ENCODE measurements at places on chromosomes 16 and 17.
A peak's percentile ranks its signal among the peaks of the same experiment; 100 is the strongest.

DNA sequence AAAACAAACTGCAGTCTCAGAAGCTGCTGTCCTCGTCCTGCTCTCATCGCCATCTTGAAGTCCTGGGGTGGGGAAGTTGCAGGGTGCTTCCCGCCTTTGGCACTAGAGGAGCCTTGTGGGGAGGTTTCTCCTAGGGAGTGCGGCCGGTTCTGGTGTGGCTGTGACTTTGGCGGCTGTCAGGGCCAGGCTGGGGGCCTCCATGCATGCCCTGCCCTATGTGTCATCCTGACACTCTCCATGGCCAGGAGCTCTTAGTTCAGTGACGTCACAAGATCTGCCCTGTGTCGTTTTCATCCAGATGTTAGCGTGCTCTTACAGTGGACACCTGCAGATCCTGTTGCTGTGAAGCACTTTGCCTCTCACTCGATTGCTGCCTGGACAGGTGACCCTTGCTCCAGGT lies 49.6 kb downstream of the PLD6 start:
- DNase-seq, result no peak

DNA sequence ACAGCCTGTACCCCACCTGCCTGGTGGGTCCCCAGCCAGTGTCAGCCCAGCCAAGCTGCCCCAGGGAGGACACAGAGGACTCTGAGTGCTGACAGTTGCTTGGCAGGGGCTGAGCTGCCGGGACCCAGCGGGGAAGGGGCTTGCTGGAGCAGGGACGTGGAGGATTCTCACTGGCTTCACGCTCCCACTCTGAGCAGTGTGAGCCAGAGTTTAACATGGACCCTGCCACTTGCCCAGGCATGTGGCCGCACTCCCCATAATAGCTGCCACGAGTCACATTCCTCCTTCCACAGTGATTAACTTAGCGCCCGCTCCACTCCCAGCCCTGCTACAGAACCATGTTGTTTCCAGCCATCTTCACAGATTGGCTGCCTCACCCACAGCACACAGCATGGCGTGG lies 31.2 kb downstream of the SREBF1 start:
- DNase-seq, result no peak

DNA sequence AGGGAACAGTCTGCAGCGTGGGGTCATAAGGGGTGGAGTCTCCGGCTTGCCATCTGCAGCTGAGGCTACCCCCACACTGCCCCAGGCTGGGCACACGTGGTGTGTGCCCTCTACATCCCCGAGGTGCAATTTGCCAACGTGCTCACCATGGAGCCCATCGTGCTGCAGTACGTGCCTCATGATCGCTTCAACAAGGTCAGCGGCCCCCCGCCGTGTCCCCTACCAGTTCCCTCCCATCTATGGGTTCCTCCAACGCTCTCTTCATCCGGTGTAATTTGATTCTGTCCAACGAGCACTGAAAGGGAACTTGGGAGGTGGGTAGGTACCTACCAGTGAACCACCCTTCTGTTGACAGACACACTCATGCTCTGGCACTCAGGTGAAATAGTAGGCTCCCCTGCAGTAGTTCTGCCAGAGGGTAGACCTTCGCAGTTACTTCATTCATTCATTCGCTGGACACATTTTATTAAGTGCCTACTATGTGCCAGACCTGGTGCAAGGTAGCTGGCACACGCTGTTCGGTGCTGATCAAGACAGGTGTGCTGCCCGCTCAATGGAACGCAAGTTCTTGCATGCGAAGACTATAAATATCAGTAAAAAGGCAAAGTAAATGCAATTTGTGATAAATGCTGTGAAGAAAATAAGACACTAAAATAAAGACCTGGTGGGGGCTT lies 2.7 kb downstream of the MLLT6 start:
- DNase-seq, result no peak

DNA sequence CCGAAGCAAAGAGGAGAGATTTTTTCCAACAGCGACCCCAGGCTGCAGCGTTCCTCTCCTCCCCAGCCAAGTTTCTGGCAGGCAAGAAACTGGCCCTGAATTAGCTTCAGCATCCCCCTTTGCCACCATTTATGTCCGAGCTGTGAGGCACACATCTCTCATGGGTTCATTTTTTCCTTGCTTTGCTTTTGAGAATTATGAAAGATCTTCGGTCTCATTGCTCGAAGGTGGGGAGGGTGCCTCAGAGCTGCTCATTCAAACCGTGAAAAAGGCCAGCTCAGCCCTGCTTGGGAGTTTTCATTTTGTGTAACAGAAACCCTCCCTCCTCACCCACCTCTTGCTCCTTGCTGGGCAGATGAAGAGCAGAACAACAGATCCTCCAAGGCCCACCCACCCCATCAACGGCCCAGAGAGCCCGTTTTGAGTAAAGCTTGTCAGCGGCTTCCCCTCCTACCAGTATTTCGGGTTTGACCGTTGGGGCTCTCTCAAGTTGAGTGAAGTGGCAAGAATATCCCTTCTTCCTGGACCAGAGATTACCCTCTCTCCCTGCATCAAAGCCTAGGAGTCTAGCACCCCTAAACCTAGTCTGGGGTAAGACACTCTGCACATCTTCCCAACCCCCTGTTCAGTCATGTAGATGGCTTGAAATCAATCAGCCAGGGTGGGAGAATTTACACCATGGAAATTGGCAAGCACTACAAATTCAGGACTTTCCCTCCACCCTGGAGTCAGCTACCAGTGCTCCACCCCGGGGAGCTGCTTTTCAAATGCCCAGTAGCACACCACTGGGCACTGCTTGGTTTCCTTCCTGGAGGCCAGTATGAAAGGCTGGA lies 1.8 kb downstream of the CCR7 start:
- no peak for DNase-seq

- no peak for DNase-seq
Measured at GRCh38 chr16:85503679-85504231, 109.4 kb upstream of the GSE1 start.

DNA sequence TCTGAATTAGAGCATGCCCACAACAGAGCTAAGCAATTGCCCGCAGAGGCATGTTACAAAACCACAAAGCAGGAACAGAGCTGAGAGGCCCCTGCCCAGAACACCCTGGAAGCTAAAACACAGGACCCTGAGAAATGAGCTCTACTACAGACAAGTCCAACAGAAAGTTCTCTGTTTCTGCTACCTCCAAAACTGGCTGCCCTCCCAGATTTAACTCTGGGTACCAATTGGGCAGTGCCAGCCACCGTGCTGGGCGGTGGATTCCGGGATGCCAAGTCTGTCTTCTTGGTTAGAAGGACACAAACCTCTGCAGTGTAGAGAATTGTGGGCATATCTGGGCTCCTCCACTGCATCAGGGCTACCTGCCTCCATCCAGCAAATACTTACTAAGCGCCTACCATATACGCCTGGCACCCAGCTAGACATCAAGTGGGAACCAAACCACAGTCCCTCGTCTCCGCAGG lies 1.0 kb downstream of the CMTM4 start:
- DNase-seq, result no peak

- DNase-seq, result no peak
Measured at GRCh38 chr16:54385141-54385540, 98.6 kb upstream of the IRX3 start.

GRCh38 chr16:89004209-89004831 lies 27.3 kb upstream of the CBFA2T3 start:
- DNase-seq, result no peak

GRCh38 chr16:68128577-68129305 lies 43.6 kb downstream of the NFATC3 start:
- DNase-seq, result no peak

DNA sequence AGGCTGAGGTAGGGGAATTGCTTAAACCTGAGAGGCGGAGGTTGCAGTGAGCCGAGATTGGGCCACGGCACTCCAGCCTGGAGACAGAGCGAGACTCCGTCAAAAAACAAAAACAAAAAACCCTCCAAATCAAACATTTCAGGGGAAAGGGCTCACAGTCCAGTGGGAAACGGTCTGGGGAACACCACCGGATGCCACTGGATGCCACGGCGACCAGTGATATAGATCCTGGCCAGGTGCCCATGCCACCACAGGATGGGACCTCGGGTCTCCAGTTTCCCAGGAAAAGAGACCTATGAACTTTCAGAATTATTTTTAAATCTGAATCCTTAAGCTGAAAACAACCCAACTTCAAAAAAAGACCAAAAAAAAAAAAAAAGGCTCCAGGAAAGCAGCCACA lies 12.3 kb downstream of the CEP131 start:
- DNase-seq, result no peak

DNA sequence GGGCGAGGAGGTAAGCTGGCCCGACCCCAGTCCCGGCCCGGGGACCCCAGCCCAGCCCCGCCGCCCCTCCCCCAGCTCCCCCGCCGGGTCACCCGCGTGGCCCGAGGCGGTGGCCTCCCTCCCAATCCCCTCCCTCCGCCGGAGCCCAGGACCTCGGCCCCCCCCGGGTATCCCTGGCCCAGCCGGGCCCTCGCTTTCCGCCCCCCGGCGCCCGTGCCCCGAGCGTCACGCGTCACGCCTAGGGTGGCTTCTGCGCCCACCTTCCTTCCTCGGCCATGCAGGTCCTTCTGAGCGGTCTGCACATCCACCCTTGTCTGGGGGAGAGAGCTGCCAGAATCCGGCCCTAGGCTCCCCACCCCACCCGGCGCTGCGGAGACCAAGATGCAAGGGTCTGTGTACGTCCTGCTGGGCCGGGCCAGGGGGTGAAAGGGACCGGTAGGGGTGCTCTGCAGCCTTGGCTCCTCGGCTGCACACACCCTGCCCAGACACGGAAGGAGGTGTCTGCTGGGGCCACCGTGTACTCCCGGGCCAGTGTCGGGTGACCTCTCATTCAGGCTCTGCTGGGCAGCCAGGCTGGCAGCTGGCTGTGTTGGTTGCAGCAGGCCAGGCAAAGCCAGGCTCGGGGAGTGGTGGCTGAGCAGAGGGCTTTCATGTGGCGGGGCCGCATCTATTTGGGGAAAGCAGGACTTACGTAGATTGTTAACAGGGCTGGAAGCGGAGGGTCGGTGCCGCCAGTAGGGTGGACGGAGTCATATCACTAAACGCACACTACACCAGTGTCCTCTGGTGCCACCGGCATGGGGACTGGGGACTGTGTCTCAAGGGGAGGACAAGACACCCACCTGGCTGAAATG lies 754 bp downstream of the RAB11FIP4 start:
- DNase-seq, result no peak

GRCh38 chr17:58304750-58305486 lies 23.7 kb downstream of the TSPOAP1 start:
- no peak for DNase-seq

GRCh38 chr16:79980650-79981521 lies 380.3 kb upstream of the MAF start:
- no peak for DNase-seq

GRCh38 chr17:49699966-49700575 lies 7.7 kb downstream of the SLC35B1 start:
- DNase-seq, result no peak

DNA sequence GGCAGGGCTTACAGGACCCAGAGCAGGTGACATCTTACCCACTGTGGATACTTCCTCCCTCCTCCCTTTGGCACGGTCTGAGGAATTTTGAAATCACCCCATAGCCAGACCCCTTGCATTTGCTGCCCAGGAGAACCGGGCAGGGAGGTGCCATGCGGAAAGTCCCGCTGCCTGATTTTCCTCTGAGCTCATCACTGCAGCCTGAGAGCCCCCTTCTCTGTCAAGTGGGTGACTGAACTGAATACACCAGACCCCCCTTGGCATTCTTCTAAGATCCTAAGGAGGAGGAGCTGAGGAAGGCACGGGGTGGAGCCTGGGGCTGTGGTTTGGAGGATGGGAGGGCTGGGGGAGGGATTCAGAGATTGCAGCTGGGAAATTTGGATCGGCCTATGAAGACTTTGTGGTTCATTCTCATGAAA lies 173.4 kb downstream of the RAB11FIP4 start:
- DNase-seq, result no peak

GRCh38 chr17:40497695-40498094 lies 3.7 kb downstream of the TNS4 start:
- DNase-seq, result no peak

- DNase-seq, result no peak
Measured at GRCh38 chr17:81341516-81342268, 46.6 kb upstream of the SLC38A10 start.

GRCh38 chr16:65111306-65111705 lies 10.6 kb downstream of the CDH11 start:
- no peak for DNase-seq

DNA sequence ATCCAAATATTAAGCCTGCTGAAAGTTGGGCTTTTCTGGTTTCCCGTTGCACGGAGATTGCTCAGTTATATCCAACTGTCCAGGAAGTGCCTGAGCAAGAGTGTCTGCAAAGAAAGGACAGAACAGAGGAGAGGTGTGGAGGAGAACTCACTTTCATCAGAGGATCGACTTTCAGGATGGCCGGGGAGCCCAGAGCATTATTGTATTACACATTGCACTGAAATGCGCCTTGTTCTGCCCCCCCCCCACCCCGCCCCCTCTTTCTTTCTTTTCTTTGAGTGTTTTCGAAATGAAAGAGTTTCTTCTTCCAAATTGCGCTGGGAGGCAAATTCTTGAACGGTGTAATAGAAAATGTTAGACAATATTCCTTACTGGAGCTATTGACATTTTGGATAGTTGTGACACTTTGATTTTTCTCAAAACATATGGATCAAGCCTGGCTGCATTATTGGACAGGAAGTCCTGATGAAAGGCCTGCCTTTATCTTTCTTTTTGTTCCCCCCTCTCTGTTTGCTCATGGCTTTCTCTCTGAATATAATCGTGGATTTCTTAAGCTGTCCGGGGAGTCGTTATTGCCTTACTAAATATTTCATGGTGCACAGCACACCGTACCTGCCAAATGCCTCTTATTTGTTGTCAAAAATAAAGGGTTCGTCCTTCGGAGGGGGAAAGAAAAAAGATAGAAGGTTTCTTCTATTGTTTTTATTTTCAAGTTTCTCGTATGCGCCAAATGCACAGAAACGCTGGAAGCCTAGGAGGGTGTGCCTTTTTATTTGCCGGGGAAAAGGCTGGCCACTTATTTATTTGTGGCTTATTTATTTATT lies 110.8 kb downstream of the IRX3 start:
- DNase-seq, result no peak

- no peak for DNase-seq
Measured at GRCh38 chr16:23947838-23948237, 112.1 kb downstream of the PRKCB start.

GRCh38 chr17:28335959-28336871 lies 654 bp downstream of the TNFAIP1 start:
- DNase-seq, result peak; percentile 80

DNA sequence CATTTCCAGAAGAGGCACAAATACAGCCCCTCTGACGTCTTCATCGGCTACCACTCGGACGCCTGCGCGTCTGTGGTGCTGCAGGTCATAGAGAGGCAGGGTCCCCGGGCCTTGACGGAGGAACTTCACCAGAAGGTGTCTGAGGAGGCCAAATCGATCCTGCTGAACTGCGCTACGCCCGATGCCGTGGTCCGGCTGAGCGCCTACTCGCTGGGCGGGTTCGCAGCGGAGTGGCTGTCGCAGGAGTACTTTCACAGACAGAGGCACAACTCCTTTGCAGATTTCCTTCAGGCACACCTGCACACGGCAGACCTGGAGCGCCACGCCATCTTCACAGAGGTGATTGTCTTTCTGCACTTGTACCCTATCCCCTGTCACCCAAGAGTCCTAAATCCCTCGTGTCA lies 67.0 kb upstream of the ENDOV start:
- no peak for DNase-seq

GRCh38 chr16:57266531-57267260 lies 17.8 kb downstream of the PLLP start:
- DNase-seq, result peak; percentile 26

GRCh38 chr16:28910086-28911031 lies 14.7 kb downstream of the RABEP2 start:
- DNase-seq, result peak; percentile 30

- DNase-seq, result no peak
Measured at GRCh38 chr16:86212706-86213436, 297.5 kb upstream of the FOXF1 start.

- DNase-seq, result no peak
Measured at GRCh38 chr17:39679521-39680192, 8.2 kb downstream of the PGAP3 start.

Measured in RWPE1 (cell line).